Activated CD8-positive, alpha-beta memory T cell treated with anti-CD3 and anti-CD28 coated beads, Interleukin-2, amount 50 U/mL, for 48 hours (primary cell): ENCODE measurements at places on chromosomes 3 and 15.
A peak's percentile ranks its signal among the peaks of the same experiment; 100 is the strongest.

- DNase-seq, result peak; percentile 28
Observed at GRCh38 chr15:78681281-78682003, 40.4 kb upstream of the CHRNB4 start.

GRCh38 chr3:44988073-44988472 lies 12.0 kb downstream of the EXOSC7 start:
- DNase-seq, result no peak

DNA sequence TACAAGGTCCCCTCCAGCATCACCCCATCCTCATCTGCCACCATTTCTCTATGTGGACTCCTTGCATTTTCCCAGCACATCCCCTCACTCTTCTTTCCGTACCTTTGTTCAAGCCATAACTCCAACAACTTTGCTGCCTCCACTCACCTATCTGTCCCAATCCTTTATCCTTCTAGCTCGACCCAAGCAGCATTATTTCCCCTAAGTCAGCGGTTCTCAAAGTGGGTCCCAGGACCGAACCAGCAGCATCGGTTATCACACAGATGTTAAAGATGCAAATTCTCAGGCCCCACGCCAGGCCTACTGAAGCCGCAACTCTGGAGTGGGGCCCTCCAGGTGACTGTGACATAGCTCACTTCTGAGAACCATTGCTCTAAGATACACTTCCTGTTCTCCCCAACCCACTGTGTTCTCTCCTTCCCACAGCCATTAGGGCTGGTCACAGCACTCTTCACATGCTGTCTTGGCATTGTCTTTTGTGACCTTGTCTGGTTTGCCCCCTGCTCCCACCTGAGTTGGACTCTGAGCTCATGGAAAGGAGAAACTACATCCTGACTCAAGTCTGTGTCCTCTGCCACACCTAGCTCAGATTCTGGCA lies 56.2 kb downstream of the AAGAB start:
- no peak for DNase-seq

DNA sequence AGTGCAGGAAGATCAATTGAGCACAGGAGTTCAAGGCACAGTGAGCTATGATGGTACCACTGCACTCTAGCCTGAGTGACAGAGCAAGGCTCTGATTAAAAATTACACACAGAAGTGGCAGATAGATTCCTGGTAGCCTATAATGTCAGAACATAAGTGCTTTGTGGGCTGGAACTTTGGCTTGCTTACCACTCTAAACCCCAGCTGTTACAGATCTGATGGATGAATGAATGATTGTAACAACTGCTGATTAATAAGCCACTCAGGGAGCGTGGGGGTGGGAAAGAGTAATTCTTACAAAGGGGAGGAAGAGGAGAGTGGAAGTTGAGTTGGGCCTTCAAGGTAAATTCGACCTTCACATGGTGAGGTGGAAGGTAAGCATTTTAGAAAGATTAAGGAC lies 40.9 kb upstream of the PTPN23 start:
- DNase-seq, result no peak

DNA sequence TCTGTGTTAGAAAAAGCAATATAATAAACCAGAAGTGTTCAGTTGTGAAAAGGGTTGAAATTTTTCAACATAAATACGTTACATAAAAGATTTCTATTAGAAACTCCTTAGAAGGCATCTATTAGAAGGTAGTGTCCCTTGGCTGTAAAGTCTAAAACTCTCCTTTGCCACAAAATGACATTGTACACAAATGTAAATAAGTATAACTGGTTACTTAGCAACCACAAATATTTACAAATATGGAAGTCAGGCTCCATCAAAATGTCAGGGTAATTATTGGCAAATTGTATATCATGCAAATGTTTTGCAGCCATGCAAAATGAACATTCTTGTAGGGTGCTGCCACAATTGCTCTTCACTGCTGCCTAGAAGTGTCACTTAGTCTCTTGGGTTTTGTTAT lies 419.1 kb upstream of the CDIN1 start:
- DNase-seq, result no peak

DNA sequence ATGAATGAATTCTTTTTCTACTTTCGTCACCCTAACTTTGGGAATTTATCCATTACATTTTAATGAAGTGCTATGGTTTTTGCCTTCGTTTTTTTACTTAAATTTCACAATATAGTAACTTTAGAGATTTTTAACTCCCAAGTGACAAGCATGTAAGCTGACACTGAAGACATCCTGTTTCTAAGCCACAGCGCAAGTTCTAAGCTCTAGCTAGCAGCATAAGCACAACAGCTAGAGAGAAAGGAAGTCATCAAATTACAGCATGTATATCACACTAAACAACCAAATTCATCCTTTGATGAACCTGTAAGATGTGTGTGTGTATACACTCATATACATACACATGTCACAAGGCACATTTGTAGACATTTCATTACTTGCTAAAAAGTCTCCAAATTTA lies 119.3 kb downstream of the P3H2 start:
- no peak for DNase-seq

DNA sequence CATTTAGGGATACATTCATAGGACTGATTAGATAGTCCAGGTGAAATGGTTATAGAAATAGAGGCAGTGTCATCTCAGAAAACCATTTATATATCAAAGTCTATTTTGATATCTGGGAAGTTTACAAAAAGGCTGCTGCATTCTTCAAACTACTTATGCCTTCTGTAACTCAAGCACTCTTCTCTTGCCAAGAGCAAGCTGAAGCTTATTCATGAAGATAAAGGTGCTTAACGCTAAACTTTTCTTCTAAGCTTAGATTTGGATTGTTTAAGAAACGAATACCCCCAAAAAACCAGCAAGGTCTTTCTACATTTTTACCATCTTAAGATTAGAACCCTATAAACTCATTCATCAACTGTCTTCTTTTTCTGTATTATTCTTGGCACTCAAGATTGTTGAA lies 23.3 kb upstream of the USF3 start:
- no peak for DNase-seq

DNA sequence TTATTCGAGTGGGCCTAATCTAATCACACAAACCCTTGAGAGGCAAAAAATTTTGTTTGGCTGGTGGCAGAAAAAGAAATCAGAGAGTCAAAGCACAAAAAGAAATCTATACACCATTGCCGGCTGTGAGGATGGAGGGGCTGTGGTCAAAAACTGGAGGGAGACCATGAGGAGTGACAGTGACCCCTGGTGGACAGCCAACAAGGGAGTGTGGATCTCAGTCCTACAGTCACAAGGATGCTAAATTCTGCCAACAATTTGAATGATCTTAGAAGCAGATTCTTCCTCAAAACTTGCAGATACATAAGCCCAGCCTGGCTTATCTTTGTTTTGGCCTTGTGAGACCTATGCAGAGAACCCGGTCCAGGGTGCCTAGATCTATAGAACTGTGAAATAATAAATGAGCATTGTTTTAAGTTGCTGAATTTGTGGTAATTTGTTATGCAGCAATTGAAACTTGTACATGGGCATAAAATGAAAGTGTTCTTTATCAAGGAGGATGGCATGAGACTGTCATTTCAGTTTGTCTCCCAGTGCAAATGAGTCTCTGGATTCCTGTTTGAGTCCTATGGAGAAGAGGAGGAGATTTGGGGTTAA lies 103.0 kb upstream of the ARHGEF26 start:
- peak; percentile 61 for DNase-seq

- DNase-seq, result no peak
Observed at GRCh38 chr15:36942248-36942827, 158.0 kb downstream of the MEIS2 start.

- no peak for DNase-seq
Observed at GRCh38 chr3:148789906-148790305, 37.7 kb upstream of the CPB1 start.

DNA sequence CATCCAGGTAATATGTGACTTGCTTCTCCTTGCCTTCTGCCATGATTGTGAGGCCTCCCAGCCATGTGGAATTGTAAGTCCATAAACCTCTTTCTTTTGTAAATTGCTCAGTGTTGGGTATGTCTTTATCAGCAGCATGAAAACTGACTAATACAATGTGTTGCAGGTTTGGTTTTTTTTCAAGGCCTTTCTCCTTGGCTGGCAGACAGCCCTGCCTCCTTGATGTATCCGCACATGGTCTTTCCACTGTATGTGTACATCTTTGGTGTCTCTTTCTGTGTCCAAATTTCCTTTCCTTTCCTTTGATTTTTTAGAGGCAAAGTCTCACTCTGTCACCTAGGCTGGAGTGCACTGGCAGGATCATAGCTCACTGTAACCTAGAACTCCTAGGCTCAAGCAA lies 260.1 kb downstream of the TUSC7 start:
- no peak for DNase-seq

DNA sequence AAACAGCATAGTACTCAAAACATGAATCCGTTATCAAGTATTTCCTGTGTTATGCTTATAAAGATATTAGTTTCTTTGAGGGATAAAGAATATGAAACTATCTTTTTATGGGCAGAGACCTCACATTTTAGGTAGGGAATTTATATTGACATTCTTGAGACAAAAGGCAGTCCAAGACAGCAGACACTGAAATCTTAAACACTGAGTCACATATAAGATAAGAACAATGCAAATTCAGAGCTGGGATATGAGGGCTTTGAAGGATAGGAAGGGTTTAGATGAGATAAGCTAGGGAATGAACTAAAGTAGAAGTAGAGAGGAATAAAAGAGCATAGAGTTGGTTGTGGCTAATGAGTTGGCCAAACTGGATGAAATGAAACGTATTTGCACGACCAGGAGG lies 58.4 kb downstream of the ASTE1 start:
- DNase-seq, result no peak

GRCh38 chr3:53883008-53883407 lies 1.1 kb upstream of the ACTR8 start:
- DNase-seq, result no peak

- DNase-seq, result no peak
Observed at GRCh38 chr3:150933473-150933995, 28.3 kb upstream of the MINDY4B start.

GRCh38 chr15:97045666-97046421 lies 715.3 kb downstream of the NR2F2 start:
- no peak for DNase-seq

GRCh38 chr3:197501879-197502620 lies 53.7 kb downstream of the BDH1 start:
- peak; percentile 75 for DNase-seq

DNA sequence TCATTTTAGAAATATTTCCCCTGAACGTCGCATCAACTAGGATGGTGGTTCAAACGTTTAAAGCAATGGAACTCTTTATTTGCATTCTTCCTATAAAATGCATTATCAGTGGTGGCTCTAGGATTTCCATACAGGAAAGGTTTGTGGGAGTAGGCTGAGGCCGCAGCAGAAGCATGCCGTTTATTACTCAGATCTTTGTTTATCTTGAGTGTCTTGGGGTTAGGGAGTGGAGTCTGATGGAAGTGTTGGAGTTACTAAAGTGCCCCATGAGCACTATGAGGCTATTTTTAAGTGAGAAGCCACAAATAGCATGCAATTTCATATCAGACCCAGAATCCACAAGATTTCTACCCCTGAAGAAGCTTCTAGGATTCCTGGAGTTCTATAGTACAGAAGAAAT lies 26.2 kb downstream of the ATOSA start:
- DNase-seq, result no peak

DNA sequence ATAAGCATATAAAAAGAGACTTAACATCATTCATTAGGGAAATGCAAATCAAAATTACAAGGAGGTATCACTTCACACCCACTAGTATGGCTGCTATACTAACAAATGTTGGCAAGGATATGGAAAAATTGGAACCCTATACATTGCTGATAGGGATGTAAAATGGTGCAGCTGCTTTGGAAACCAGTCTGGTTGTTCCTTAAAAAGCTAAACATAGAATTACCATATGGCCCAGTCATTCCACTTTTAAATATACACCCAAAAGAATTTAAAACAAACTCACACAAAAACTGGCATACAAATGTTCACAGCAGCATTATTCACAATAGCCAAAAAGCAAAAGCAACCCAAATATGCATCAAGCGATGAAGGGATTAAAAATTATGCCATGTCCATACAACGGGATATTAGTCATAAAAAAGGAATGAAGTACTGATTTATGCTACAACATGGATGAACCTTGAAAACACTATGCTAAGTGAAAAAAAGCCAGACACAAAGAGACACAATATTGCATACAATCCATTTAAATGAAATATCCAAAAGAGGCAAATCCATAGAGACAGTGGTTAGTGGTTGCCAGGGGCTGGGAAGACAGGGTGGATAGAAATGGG lies 118.3 kb downstream of the OSBPL10 start:
- no peak for DNase-seq
